CD8-positive, alpha-beta memory T cell (primary cell): ENCODE measurements at places on chromosomes 5 and 9. TPM values are rescaled to one million over a fixed set of nuclear protein-coding genes. Genes with fewer than 3 reads are reported as not detected.

The ADAMTS19 gene
- total RNA-seq = not detected

The UGCG gene
- 23.2 TPM for total RNA-seq

The GABRA6 gene
- not detected for total RNA-seq

The NKD2 gene
- 0.20 TPM for total RNA-seq

The IL13 gene
- total RNA-seq = 69.0 TPM

The CKMT2 gene
- total RNA-seq = not detected

The RORB gene
- total RNA-seq = not detected

The BTNL9 gene
- total RNA-seq = not detected

The LCN1 gene
- not detected for total RNA-seq

The CDX1 gene
- total RNA-seq = not detected

The SLF1 gene
- total RNA-seq = 12.2 TPM

The IRX2 gene
- total RNA-seq = not detected

The KLHL3 gene
- total RNA-seq = 3.3 TPM
